Left ventricle myocardium inferior (tissue), 1 donor: ENCODE measurements at places on chromosomes 6 and 20.
A peak's percentile ranks its signal among the peaks of the same experiment; 100 is the strongest.

GRCh38 chr6:129262661-129263060, 379.7 kb downstream of the LAMA2 start:
- DNase-seq: no peak

DNA sequence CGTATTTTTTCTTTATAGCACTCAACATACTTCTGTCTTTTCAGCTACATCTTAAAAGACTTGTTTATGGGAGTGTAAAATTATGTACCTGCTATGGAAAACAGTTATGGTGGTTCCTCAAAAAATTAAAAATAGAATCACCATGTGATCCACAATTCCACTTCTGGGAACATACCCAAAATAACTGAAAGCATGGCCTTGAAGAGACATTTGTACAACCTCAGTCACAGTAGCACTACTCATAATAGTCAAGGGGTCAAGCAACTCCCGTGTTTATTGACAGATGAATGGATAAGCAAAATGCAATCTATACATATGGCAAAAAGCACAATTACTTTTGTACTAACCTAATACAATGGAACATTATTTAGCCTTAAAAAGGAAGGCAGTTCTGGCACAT, 74.5 kb downstream of the METTL24 start:
- no peak for DNase-seq

- DNase-seq: no peak
Observed at GRCh38 chr6:80468398-80468797, 361.9 kb downstream of the BCKDHB start.

- DNase-seq: no peak
Observed at GRCh38 chr20:25020345-25020744, 27.8 kb upstream of the APMAP start.

DNA sequence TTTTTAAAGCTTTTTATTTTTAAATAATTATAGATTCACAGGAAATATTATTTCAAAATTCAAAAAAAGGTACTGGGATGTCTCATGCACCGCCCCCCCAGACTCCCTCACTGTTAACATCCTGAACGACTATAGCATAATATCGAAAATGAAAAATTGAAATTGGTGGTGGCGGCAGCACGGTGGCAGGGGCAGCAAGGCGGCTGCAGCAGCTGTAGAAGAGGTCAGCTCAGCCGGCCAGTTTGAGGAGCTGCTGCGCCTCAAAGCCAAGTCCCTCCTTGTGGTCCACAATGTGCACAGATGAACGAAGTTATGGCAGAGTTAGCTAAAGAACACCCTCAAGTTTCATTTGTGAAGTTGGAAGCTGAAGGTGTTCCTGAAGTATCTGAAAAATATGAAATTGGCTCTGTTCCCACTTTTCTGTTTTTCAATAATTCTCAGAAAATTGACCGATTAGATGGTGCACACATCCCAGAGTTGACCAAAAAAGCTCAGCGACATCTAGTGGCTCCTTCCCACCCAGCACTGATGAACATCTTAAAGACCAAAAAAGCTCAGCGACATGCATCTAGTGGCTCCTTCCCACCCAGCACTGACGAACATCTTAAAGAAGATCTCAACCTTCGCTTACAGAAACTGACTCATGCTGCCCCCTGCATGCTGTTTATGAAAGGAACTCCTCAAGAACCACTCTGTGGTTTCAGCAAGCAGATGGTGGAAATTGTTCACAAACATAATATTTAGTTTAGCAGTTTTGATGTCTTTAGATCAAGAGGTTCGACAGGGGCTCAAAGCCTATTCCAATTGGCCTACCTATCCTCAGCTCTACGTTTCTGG, 100.8 kb downstream of the FAM217A start:
- peak; percentile 25 for DNase-seq

- DNase-seq: no peak
Observed at GRCh38 chr20:63696628-63697356, at the start of gene TNFRSF6B. TNFRSF6B (plus strand) TSS chr20:63696652; CDS start chr20:63696768, 116 bp downstream.
